ENCODE measurements at places on chromosomes 12 and 14.

GRCh38 chr12:47088021-47088944 is 8.5 kb upstream of the AMIGO2 start:
- no peak for DNase-seq

GRCh38 chr14:73935666-73936065 is 14.2 kb downstream of the FAM161B start:
- DNase-seq, result no peak

GRCh38 chr12:51760231-51760630 is 88.3 kb downstream of the FIGNL2 start:
- no peak for DNase-seq

GRCh38 chr12:15982471-15982870 is 71.3 kb downstream of the DERA start:
- no peak for DNase-seq

DNA sequence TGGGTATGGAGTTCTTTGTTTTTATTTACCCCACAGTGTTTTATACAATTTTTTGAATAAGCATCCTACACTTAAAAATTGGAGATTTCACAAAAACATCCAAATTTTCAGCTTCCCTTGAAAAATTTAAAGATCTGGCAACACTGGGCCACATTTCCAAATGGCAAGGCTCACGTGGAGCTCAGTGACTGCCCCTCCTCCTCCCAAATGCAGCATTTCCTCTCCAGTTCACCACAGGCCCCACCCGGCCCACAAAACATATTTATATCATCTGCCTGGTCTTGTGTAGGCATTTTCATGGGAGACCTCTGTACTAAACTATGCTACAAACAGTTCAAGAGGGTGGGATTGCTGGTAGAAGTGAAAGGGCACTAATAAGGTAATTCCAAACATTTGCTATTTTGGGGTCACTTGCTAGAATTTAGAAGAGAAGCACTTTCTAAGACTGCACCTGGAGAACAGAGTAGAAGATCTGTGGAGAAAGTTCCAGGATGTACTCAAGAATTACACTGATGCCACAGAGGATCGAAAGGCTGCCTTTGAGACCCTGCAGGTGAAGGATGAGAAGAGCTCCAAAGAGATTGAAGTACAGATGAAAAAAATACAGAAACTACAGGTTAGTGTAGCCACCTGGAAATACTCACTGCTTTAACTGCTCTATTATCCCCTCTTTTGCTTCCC is 7.3 kb downstream of the FKBP11 start:
- peak; percentile 42 for DNase-seq

GRCh38 chr14:81511111-81511904 is 22.3 kb downstream of the SEL1L start:
- DNase-seq, result no peak

DNA sequence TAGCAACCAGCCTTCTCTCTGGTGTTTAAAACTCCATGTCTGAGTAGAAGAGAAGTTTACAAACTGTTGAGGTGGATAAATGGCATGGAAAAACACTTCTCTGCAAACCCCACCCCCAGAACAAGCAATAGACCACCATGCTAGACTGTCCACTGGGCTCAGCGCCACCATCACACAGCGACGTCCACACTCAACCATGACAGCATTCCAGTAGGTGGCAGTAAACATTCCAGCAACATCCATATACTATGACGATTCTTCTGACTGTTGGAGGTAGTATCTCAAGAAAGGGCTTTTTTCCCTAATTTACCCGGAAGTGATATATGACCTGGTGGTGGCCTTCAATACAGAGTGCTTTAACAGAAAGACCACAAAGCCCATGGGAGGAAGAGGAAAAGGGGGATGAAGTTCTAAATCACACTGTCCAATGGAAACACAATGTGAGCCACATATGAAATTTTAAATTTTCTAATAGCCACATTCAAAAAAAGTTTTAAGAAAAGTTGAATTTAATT is 152.2 kb downstream of the SLC15A4 start:
- no peak for DNase-seq

- no peak for DNase-seq
Observed at GRCh38 chr12:25320123-25321006, 69.6 kb upstream of the KRAS start.

GRCh38 chr14:90627478-90627877 is 188.8 kb downstream of the TTC7B start:
- DNase-seq, result no peak

DNA sequence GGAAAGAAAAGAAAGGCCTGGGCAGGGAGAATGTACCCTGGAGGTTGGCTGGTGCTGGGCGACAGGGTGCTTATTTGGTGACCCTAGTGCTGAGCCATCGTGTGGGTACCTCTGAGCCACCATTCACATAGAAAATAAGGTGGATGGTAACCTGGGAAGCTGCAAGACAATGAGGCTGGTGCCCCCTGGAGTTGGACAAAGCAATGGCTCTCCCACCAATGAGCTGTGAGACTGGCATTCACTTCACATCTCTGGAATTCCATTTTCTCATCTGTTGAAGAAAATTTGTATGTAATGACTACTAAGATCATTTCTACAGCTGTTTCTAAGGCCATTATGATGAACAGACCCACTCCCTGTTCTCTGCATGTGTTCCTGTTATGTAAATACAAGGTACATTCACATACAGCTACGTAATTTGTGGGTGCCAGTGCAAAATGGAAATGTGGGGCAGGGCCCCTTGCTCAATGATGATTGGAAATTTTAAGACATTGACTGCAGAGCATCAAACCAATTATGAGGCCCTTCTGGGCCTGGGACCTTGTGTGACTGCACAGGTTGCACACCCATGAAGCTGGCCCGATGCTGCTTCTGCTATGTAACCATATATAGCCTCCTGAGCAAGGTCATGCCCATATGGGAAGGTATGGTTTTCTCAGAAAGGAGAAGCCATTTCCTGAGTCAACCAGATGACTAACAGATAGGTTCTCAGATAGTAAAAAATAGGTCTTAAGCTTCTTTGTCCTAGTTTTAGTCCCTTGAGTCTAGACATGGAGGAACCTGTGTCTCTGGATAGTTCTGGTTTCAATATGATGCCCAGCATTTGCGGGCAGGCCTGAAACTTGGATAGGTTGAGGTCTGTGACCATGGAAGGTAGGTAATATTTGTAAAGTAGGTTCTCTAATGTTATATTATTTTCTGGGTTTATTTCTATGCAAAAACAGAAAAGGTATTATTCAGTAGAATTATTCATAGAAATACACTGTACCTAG is 63.4 kb upstream of the IGF1 start:
- DNase-seq, result no peak

DNA sequence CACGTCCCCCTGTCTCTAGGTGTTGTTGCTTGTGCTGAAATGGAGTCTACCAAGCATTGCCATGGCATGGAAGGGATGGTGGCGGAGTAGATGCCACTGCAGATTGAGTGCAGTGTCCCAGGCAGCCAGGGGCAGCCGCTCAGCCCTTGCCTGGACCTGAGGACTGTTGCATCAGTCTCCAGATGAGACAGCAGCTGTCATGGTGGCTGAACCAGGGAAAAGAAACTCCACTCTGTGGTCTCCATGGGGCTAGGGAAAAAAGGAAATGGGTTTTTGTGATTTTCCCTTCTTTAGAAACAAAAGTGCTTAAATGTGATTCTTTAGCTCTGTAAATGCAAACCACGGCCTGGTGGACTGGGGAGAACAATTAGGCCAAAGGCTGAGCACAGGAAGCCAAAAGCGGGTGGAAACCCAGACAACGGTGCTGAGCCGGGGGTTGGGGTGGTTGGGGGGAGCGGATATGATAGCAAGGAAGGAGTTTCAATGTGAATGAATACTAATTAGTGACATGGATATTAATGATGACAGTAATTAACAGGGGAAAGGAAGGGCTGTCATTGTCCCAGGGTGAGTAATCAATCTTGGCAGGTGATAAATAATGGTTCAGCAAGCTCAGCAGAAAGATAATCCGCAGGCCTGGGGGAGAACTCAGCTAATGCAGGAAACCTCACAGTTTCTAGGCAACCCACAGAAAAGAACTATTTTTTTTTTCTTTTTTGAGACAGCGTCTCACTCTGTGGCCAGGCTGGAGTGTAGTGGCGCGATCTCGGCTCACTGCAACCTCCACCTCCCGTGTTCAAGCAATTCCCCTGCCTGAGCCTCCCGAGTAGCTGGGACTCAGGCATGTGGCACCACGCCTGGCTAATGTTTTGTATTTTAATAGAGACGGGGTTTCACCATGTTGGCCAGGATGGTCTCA is 442.6 kb downstream of the DPF3 start:
- peak; percentile 29 for DNase-seq

DNA sequence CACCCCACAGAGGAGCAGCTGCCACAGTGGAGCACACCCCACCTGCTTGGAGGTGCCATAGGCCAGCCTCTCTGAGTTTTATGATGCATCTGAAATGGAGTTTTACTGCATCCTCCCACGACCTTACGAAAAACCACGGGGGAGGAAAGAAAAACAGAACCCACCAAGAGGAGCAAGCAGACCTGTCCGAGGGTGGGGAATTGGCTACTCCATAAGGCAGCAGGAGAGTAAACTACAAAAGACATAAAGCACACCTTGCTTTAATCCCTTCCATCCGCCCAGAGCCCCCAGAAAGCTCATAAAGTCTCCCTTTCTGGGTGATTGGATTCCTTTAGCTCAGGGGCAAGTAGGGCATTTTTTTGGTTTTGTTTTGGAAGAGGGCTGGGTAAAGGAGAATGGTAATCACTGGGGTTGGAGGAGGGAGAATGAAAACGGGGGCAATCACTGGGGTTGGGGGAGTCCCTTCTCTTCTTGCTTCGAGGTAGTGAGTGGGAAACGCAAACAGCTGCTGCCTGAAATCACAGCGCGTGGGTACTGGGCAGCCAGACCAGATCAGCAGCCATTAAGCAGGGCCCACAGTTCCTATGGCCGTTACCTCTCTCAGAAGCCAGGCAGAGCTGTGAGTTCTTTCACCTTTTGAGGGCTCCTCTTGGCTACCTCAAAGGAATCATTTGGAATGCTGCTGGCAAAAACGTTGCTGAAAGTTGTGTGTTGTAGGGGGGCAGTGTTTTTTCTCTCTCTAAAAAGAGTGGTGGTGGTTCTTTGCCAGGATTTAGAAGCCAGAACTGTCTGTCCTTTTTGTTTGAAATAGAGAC is 433.6 kb downstream of the ZFP36L1 start:
- DNase-seq, result no peak

DNA sequence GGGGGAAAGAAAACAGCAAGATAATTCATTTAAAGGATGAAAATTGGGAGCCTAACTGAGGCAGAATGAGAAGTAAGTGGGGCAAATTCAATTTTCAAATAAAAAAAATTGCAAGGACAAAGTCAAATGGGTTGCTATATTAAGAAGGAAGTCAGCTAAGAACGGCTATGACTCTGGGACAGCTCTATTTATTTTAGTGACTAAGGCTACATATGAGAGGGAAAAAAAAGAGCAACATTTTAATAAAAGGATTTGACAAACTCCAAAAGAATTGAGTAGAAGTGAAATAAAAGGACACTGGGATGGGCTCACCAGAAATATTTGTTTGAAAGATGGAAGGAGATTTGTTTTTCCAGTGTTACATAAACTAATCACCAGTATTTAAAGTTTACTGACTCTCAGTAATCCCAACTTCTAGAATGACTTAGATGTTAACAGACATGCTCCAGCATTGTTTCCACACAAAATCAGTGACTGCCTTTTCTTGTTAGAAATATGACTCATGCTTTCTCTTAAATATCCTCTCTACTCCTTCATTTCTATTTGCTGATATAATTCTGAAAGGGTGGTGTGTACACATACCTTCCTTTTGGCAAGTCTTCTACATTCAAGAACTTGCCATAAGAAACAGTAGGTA is 198.5 kb downstream of the SLC25A21 start:
- no peak for DNase-seq

DNA sequence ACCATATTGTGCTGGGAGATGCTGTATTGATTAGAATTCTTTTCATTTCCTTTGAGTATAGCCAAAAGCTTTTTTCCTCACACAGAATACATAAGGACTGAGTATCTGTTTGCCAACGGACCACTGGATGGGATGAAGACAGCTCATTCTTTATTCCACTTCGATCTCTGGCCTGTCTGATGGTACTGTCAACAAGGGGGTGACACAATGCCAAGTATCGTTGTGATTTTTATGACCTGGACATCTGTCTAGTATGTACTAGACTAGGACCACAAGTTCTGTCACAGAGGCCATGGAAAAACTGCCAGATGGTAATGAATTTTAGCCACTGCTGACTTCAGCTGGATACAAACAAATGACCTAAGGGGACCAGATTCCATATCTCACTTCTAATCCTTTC is 502.7 kb downstream of the SOX5 start:
- DNase-seq, result no peak

DNA sequence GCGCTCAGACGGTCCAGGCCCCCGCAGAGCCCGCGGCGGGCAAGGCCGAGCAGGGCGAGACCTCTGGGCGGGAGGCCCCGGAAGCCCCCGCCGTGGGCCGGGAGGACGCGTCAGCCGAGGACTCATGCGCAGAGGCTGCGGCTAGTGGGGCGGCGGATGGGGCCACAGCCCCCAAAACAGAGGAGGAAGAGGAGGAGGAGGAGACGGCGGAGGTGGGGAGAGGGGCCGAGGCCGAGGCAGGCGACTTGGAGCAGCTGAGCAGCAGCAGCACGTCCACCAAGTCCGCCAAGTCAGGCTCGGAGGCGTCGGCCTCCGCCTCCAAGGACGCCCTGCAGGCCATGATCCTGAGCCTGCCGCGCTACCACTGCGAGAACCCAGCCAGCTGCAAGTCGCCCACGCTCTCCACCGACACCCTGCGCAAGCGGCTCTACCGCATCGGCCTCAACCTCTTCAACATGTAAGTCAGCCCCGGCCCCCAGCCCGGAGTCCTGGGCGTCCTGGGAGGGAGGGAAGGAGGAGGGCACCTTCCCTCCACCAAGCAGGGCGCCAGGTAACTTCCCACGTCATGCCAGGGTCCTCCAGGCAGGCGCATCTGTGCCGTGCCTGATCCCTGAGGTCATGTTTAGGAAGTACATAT is 72.4 kb downstream of the IQSEC3 start:
- DNase-seq, result no peak

GRCh38 chr12:24681570-24681969 is 267.3 kb downstream of the BCAT1 start:
- no peak for DNase-seq

DNA sequence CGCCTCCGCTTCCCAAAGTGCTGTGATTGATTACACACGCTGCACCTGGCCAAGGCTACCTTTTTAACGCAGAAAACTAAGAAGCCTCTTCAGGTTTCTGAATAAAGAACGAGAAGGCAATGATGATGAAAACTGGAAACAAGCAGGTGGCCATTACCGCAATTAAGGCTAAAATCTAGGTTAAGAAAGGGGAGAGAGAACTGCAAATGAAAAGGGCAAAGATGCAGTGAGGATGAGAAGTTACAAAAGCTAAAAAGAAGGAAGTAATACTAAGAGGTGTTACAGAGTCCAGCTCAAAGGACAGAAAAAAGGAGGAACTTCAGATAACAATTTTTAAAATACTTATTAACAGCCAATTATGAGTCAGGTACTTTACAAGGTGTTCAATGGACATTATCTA is 79.7 kb downstream of the DUSP16 start:
- no peak for DNase-seq

- DNase-seq, result no peak
Observed at GRCh38 chr12:23415180-23415579, 534.3 kb downstream of the SOX5 start.

DNA sequence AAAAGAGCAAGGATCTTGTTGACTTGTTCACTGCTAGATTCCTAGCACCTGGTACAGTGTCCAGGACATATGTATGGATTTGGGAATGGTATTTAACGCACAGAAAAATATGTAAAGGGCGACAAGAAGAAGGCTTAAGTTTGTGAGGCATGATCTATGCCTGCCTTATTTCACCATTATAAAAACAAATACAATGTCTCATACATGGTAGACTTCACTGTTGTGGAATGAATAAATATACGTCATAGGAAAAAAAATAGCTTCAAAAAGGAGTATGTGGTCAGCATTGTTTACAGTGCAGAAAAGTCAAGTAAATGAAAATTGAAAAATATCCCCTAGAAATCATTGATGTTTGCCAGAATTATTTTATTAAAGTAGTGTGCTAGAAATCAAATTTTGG is 30.0 kb downstream of the HCFC2 start:
- DNase-seq, result no peak

All from T-cell (primary cell).